ENCODE measurements at places on chromosomes 6 and 20.

GRCh38 chr6:17167327-17167979, 65.6 kb downstream of the STMND1 start:
- no peak for DNase-seq

- no peak for DNase-seq
Observed at GRCh38 chr6:49550492-49551077, at the start of gene C6orf141. C6orf141 (plus strand) TSS chr6:49550668; CDS start chr6:49550793, 125 bp downstream.

DNA sequence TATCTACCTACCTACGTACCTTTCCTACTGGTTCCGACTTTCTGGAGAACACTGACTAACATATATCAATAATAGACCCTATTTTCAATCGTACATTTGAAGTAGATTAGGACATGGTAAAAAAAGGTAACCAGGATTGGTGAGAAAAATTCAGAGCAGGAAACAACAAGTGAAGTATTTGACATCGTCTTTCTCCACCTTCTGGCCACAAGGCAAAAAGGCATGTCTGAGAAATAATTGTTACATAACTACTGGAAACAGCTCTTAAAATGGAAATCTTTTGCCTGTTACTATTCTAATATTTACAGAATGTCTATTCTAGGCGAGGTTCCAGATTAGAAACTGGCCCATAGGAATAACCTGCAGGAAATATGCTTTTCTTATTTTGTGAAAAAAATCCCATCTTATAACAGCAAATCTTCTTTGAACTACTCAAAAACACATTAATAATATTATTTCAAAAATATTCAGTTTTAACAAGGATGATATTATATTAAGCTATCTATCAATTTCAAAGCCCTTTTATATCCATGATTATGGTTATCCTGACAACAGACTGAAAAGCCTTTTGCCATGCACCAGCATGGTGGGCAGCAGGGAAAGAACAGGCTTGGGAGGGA, 80.8 kb downstream of the RCAN2 start:
- no peak for DNase-seq

- DNase-seq, result peak; percentile 45
Observed at GRCh38 chr20:41234546-41234945, 83.0 kb downstream of the ZHX3 start.

DNA sequence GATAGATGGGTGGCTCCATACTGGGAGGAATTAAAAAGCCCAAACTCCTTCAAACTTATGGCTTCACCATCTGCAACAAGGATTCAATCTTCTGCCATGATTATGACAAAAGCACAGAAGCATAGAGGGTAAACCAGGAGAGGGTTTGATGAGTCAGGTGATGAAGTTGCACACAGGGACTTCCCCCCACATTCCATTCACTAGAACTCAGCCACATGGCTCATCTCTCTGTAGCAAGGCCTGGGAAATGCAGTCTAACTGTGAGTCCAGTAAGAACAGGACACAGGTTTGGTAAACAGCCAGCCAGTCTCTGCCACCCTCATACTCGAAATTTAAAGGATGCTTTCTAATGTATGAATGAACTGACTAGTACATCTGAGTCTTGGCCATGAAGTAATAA, 142.9 kb downstream of the HIVEP2 start:
- no peak for DNase-seq

DNA sequence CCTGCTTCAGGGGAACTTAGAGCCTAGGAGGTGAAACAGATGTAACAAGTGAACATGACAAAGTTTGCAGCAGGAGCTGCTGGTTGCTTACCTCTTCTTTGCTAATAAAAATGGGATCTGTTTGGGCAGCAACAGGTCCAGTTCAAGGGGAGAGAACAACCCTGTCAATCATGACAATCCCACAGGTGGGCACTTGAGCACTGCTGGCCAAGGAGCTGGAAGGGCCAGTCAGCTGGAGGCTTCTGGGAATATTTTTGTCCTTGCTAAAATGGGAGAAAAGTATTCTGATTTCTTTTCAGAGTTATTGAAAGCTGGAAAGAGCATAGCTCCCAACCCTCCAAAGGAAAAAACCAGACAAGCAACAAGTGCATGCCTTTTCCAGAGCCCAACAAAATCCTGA, 477.7 kb upstream of the SULF2 start:
- DNase-seq, result no peak

- DNase-seq, result no peak
Observed at GRCh38 chr20:54126806-54127655, 46.8 kb downstream of the CYP24A1 start.

- DNase-seq, result no peak
Observed at GRCh38 chr20:751761-752160, 16.5 kb downstream of the SLC52A3 start.

- peak; percentile 14 for DNase-seq
Observed at GRCh38 chr20:10667077-10667401, 6.8 kb downstream of the JAG1 start.

GRCh38 chr6:106339334-106340029, 13.9 kb upstream of the ATG5 start:
- DNase-seq, result peak; percentile 4

DNA sequence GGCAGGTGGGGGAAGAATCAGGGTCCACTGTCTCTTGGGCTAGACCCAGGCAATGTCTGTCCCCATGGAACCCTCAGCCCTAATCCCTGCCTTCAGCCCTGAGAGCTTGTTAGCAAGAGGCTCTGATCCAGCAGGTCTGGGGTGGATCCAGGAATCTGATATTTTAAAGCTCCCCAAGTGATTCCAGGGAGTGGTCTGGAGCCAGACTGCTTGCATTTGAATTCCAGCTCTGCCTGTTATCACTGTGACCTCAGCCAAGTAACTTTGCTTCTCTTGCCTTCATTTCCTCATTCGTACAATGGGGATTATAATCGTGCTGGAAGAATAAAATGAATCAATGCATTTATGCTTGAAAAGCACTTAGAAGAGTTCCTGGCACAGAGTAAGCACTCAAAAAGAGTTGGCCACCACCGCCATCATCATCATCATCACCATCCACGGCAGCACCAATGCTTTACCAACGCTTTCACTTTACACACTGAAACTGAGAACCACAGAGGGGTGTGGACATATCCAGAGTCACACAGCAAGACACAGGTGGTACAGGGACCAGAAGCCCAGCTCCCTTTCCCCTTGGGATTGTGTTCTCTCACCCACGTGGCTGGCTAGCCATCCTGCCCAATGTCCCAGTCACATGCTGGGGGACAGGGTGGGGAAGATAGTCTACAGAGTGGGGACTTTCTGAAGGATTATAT, 75.7 kb upstream of the RALY start:
- DNase-seq, result no peak

GRCh38 chr6:130585587-130585986, 219.8 kb downstream of the TMEM200A start:
- no peak for DNase-seq

GRCh38 chr20:17515053-17515452, 16.1 kb downstream of the BFSP1 start:
- no peak for DNase-seq

DNA sequence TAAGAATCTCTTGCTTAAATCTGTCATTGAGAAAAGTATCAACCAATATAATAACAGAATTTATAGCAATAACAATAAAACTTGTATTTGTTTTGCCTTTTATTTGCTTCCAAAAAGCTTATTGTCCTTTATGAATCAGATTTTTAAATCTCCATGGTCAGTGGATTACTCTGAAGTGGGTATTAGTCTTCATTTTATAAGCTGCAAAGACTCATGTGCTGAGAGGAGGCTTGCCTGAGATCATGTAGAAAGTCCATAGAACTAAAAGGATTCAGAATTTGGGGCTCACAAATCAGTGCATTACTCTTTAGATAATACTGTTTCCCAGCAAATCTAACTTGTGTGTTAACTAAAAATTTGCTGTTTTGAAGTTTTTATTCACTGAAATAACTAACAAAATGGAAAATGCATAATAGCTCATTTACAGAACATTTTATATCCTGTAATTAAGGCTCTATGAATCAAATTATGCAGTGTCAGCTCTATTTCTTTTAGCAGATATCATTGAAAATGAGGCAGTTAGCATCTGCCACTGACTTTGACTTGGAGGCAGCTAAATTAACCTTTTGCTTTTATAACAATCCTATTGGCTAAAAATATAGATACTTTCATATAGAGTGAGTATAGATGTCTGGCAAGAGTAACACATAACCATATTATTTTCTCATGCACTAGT, 781.1 kb upstream of the CITED2 start:
- DNase-seq, result no peak

GRCh38 chr20:53611449-53611894, 17.8 kb upstream of the ZNF217 start:
- no peak for DNase-seq

- DNase-seq, result no peak
Observed at GRCh38 chr6:166745801-166746668, 119.0 kb upstream of the RPS6KA2 start.

- no peak for DNase-seq
Observed at GRCh38 chr6:155882527-155883333, 427.1 kb upstream of the NOX3 start.

GRCh38 chr6:100810015-100810414, 71.1 kb downstream of the ASCC3 start:
- DNase-seq, result no peak

DNA sequence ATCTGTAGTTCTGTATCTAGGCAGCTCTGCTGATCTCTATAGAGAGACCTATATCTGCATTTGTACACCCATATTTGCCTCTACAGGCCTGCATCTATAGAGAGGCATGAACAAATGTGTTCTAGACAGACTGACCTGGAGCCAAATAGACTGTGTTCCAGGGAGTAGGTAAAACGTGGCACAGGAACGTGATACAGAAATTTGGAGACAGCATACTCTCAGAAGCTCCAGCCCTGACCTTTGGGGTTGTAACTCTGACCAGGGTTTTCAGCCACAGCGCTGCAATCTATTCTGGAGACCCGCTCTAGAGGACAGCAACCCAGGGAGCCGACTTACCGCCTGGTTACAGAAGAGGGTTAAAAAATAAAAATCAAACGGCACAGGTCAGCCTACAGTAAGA, 983 bp downstream of the RBBP9 start:
- no peak for DNase-seq

Measured in occipital lobe (tissue), 3 donors.